T-helper 2 cell (primary cell): ENCODE measurements at places on chromosomes 3 and 15.
A peak's percentile ranks its signal among the peaks of the same experiment; 100 is the strongest.

DNA sequence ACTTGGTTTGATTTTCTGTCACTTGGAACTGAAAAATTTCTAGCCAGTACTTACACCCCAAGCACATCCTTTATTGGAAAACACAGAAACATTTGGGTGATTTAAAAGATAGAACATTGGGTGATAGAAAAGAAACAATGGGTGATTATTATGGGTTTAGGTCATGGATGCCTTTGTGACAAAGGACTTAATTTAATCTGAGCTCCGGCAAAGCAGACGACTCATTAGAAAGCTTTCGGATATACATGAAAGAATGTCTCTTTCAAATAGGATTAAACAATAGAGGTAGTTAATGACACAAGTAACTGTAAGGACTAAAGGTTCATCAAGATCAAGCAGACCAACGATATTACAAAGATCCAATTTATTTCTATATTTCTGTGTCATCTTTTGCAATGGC is 37.3 kb upstream of the CNTN4 start:
- no peak for DNase-seq

- no peak for DNase-seq
Measured at GRCh38 chr3:12421132-12421531, 63.1 kb upstream of the TSEN2 start.

- DNase-seq, result no peak
Measured at GRCh38 chr3:27508424-27508823, 24.2 kb upstream of the SLC4A7 start.

- DNase-seq, result no peak
Measured at GRCh38 chr15:57320631-57321220, 55.6 kb upstream of the CGNL1 start.

DNA sequence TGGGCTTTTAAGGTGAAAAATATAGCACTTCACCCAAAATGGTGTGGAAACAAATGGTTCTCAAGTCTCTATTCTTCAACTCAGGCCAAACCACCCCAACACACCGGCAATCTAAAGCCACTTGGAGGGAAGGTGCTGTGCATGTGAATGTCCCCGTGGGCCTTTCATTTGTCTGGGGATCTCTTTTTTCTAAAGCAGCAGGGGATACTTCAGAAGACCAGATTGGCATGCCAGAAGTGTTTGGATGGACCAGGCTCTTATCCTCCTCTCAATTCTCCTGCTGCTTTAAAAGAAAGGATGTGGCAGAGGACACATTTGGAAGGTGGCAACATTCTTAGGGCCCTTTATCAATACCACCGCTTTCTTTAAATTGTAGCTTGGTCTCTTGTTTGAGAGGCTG is 193.1 kb downstream of the MEIS2 start:
- DNase-seq, result no peak

DNA sequence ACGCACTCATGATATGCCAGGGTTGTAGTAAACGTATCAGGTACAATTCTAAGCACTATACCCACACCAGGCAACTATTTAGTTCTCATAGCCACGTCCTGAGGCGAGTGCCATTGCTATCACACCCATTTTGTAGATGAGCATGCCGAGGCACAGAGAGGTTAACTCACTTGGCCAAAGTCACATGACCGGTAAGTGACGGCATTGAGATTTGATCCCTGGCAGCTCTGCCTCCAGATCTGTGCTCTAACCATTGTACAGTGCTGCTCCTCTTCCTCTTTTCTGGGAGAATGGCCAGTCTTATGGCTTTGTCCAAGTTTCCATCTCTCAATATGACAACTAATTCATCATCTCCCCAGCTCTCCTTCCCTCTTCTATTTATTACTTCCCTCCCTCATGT is 18.9 kb upstream of the ATP2B2 start:
- no peak for DNase-seq

DNA sequence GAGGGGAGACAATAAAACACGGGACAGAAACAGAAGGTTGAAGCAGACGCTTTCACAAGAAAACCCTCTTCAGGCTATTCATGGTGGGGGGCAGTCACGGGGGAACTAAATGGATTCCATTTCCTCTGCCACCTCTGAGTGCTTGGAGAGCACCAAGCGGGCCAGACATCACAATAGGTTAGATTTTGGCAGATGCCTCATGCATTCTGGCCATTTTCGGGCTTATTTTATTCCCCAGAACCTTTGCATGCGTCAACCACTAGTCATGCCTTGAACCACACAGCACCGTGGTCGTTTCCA is 82.2 kb downstream of the RORA start:
- no peak for DNase-seq

DNA sequence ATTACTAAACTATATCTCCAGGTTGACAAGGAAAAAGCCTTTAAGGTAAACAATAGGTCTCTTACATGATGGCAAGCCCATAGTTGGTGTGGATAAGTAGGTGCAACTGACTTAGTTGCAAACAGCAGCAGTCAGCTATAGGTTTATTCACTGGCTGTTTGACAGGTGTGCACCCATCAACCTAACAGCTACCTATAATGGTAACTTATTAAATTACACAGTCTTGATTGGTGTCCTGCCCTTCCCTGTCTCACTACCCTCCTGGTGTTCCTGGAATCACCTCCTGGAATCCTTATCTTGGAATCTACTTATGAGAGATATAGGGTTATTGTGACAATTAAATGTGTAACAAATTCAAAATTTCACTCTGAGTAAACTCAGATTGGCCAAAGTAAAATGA is 467.8 kb upstream of the UBE2E2 start:
- DNase-seq, result no peak

DNA sequence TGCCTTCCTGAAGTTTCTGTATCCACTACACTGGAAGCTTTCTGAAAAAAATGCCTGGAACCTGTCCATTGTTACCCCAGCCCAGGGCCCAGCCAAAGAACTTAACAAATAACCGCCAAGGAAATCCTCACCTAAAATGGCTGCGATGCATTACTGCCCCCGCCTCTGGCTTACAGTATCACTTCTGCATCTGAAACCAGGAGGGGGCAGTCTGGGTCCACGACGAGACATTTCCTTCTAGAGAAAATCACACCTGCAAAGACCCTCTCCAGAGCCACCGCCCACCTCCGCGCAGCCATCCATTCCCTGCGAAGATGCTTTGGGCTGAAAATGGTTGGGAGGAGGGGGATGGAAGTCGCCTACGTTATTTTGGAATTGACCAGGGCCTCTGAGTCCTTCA is 22.4 kb upstream of the CELF6 start:
- DNase-seq, result no peak

DNA sequence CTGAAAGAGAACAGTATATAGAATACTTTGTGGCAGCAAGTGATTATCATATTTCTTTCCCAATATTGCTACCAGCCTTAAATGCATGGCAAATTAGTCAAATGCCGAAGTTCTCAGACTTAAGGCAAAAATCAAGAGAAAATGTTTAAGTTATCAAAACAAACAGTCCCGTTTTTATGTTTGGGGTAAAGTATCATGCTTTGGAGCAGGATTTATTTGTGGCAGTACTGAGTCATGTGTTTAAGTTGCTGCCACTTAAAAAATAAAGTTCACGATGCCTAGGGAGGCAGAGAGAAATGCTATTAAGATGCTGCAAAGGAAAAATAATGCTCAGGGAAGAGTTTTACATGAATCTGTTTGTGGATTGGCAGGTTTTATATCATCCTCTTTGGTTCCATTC is 417.4 kb upstream of the MDFIC2 start:
- no peak for DNase-seq

- DNase-seq, result no peak
Measured at GRCh38 chr3:8443829-8444791, 57.5 kb upstream of the LMCD1 start.

- no peak for DNase-seq
Measured at GRCh38 chr3:71545330-71545729, 38.2 kb downstream of the FOXP1 start.

GRCh38 chr3:107487490-107487889 is 35.3 kb upstream of the BBX start:
- DNase-seq, result no peak

DNA sequence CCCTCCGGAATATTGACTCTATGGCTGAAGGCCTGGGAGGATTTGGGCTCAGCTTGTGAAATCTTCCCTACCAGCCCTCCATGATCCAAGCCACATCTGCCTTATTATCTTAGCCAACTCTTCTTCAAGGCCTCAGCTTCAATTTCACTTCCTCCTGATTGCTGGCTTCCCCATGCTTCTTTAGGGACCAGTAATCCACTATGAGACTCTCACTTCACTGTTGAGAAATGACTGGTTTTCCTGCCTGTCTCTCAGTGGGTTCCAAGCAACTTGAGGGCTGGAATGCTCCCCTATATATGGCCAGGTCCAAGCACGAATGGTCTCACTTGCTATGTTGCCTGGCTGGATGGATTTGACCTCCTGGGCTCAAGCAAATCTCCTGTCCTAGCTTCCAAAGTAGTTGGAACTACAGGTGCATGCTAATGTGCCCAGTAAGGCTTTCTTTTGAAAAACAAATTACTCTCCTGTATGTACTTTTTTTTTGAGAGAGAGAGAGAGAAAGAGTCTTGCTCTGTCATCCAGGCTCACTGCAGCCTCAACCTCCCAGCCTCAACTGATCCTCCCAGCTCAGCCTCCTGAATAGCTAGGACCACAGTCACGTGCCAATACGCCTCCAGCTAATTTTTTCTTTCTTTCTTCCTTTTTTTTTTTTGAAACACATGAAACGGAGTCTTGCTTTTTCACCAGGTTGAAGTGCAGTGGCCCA is 7.9 kb upstream of the PIK3CB start:
- DNase-seq, result no peak

GRCh38 chr15:101371519-101371918 is 76.5 kb upstream of the SNRPA1 start:
- no peak for DNase-seq

DNA sequence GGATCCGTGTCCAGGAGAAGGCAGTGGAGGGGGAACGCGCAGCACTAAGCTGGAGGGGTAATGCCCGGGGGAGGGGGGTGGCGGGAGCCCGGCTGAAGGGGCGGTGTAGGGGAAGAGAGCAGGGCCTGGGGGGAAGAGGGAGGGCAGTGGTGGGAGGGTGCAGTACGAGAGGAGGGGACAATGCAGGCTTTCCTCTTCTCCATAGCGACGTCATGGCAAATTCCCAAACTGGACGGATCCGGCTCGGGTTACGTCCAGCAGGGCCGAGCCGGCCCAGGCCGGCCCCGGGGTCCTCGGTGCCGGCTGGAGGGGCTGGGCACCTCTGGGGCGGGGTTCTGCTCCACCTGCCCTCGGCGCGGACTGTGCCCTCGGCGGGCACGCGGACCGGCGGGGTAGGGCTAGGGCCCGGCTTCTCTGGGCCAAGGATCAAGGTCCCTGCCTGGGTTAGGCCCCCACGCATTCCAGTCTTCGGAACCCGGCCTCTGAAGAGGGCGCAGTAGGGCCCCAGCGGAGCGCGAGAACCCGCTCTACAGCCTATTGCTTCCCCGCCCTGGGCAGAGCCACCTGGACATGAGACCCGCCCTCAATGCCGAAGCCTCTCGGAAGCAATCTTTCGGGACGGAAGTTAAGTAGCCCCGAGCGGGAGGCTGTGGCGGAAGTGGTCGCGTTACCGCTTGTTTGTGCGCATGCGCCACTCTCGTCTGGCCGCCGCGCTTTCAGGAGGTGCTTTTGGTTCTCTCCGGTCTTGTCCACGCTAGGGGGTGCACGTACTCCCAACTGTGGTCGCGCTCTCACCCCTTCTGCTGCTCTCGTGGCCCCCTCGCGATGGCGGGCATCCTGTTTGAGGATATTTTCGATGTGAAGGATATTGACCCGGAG is 1.4 kb downstream of the POLR2H start:
- DNase-seq, result peak; percentile 89

- no peak for DNase-seq
Measured at GRCh38 chr15:81955382-81956062, 90.3 kb downstream of the MEX3B start.

- DNase-seq, result no peak
Measured at GRCh38 chr15:46636206-46636605, 1001.4 kb downstream of the SQOR start.

GRCh38 chr3:179958759-179959158 is 78.0 kb downstream of the PEX5L start:
- no peak for DNase-seq

GRCh38 chr15:78422571-78423340 is 15.3 kb upstream of the IREB2 start:
- DNase-seq, result peak; percentile 21
